ENCODE measurements at places on chromosomes 13 and 19.

GRCh38 chr19:58033741-58034476, at the start of gene ZSCAN1:
ZSCAN1 (plus strand) TSS chr19:58034025; CDS start chr19:58037837, 3,812 bp downstream.
- peak; percentile 58 for DNase-seq

- no peak for DNase-seq
Observed at GRCh38 chr19:858868-859843, at the start of gene CFD. CFD (plus strand) TSS chr19:859664; CDS start chr19:859690, 26 bp downstream.

- peak; percentile 90 for DNase-seq
Observed at GRCh38 chr19:49987159-49987698, 26.3 kb upstream of the SIGLEC11 start.

- DNase-seq, result no peak
Observed at GRCh38 chr19:49565261-49565660, 15.1 kb downstream of the NOSIP start.

DNA sequence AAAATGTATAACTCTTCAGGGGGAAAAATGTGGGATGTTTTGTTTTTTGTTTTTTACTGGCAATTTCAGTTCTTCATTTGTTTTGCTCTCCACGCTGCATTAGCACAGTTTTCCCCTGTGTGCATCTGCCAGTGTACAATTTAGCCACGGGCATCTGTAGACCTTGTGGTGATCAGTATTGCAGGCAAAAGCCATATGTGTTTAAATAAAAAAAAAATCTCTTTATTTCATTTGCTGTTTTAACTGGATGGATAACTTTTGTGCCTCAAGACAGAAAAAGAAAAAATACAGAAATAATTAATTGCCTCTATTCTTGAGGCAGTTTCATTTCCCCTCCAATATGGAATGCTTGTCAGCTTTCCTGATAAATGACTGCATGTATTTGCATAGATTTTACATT, 7.9 kb upstream of the MAB21L1 start:
- DNase-seq, result no peak

DNA sequence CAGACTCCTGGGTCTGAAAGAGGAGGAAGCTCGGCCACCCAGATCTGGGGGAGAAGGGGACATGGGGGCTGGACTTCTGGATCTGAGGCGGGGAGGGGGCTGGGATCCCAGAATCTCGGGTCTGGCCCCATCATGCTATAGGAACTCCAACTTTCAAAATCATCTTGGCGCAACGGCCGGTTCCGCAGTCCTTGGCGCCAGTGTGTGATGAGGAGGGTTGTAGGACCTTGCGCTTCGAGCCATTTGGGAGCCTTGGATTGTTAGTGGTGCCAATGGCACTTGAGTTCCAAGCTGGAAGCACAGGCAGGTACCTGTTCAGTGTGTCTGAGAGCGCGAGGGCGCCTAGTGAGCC, 324 bp downstream of the RUVBL2 start:
- no peak for DNase-seq

DNA sequence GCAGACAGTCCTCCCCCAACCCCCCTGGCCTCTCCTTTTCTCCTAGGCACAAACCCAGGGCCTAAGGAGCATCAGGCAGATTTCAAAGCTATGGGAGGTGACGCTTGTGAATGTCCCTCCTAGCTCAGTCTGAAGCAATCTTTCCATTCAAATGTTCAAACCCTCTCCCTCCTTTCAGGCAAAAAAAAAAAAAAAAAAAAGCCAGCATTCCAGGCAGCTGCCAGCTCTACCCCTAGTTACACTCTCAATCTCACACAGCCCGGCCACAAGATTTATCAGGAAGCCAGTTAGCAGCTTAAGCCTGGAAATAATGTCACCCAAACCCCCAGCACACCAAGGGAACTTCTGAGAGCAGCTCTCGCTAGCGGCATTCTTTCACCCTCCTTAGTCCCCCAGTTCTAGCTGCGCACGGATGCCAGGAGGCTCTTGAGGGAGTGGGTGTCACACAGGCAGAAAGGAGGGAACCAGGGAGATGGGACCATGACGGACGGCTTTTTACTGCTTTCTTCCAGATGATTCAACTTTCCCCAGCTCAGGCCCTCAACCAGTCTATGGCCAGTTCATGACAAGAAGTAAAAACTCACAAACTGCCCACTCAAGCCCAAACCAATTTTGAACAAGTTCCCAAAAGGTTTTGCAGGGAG, 6.3 kb downstream of the SH3GL1 start:
- no peak for DNase-seq

- DNase-seq, result no peak
Observed at GRCh38 chr13:77033717-77034302, 6.9 kb upstream of the FBXL3 start.

GRCh38 chr13:45055902-45056648, 64.2 kb upstream of the GTF2F2 start:
- DNase-seq, result no peak

DNA sequence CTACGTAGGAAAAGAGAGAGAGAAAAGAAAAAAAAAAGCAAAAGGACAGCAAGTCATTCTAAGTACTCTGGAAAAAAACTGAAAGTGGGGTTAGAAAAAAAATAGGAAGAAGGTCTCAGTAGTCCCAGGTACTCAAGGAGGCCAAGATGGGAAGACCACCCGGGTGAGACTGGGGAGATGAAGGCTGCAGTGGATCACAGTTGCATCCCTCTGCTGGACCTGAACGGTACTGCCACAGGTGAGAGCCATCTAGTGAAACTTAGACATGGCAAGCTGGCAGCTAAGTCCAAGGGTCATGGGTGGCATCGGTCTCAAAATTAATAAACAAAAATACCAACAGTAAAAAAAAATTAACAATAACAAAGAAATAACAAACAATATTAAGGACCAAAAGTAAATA, 41.0 kb upstream of the ZNF91 start:
- DNase-seq, result no peak

DNA sequence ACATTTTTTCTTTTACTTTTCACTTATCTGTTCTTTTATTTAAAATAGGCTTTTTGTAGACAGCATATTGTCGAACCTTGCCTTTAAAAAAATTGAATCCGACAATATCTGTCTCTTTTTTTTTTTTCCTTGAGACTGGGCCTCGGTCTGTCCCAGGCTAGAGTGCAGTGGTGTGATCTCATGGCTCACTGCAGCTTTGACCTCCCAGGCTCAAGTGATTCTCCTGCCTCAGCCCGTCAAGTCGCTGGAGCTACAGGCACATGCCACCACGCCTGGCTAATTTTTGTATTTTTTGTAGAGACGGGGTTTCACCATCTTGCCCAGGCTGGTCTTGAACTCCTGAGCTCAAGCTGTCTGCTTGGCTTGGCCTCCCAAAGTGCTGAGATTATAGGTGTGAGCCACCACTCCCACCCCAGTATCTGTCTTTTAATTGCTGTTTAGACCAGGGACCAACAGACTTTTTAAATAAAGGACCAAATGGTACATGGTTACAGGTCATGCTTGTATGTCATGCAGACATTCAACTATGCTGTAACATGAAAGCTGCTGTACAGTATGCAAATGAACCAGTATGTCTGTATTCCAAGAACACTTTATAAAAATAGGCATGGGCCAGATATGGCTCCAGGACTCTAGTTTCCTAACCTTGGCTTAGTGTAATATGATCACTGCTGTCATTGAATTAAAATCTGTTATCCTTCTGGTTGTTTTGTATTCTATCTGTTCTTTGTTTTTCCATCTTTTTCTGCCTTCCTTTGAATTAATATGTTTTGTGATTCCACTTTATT, 80.3 kb downstream of the GJA3 start:
- no peak for DNase-seq

GRCh38 chr19:47509973-47510372, 4.9 kb downstream of the NAPA start:
- no peak for DNase-seq

DNA sequence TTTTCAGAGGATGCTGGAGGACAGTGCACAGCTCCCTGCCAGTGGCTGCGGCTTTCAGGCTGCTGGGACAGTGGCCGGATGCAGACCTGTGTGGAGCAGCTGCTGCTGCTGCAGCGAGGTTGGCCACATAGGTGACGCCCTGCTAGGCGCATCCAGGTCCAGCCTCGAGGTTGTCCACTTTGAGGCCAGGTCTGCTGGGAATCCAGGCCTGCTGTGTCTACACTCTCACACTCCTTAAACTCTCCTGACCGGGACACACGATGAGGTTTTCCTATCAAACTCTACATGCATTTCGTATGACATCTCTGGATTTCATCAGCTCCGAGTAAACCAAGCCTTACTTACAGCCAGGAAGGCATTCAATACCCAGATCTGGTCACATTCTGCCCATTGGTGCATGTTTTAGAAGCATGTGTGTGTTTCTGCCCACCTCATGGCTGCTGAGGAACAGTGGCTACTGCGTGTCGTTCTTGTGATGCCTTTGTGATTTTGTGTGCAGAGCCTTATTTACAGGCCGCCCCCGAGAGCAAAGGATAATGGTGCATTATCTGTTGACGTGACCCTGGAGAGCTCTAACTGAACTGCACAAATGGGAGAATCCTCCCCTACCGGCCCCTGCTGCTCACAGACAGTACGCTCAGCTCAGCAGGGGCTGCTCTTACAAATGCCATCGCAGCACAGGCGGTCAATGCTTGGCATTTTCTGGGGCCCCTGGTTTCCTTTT, 12.3 kb upstream of the MCF2L start:
- DNase-seq, result no peak

Data from kidney capillary endothelial cell (primary cell).